Esophagus squamous epithelium (tissue), 5 donors: ENCODE measurements at places on chromosomes 5 and 9. TPM values are rescaled to one million over a fixed set of nuclear protein-coding genes. Genes with fewer than 3 reads are reported as not detected.

DNA sequence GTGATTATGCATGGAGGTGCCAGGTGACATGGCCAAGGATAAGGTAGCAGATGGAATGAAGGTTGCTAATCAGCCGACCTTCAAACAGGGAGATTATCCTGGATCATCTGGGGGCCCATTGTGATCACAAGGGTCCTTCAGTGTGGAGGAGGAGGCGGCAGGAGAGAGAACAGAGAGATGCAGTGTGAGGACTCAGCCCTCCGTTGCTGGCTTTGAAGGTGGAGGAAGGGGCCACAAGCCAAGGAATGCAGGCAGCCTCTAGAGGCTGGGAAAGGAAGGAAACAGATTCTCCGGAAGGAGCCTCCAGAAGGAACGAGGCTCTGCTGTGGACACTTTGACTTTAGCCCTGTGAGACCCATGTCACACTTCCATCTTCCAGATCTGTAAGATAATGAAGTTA is 27.4 kb upstream of the EEIG1 start:
- DNase-seq: no peak
- H3K36me3 ChIP-seq: no peaks in the 10 kb centered on the region
- H3K4me3 ChIP-seq: no peak overlapping the region
- H3K27me3 ChIP-seq: no peaks in the 10 kb centered on the region

The LCNL1 gene
- 0.19 TPM for total RNA-seq

GRCh38 chr5:74199005-74199404 is 441.5 kb downstream of the ENC1 start:
- H3K36me3 ChIP-seq: no peaks in the 10 kb centered on the region
- no peak for DNase-seq
- H3K27me3 ChIP-seq: no peaks in the 10 kb centered on the region
- H3K4me1 ChIP-seq: no peaks in the 10 kb centered on the region

GRCh38 chr5:150541895-150542294 is 34.0 kb downstream of the NDST1 start:
- DNase-seq: no peak
- peaks cover 26% of the 10 kb centered on the region for H3K36me3 ChIP-seq
- H3K27me3 ChIP-seq: no peaks in the 10 kb centered on the region
- H3K4me1 ChIP-seq: peaks cover 24% of the 10 kb centered on the region

The CTSL gene
- 44.1 TPM for total RNA-seq

GRCh38 chr5:133063965-133064364 is 12.2 kb downstream of the HSPA4 start:
- no peaks in the 10 kb centered on the region for H3K27me3 ChIP-seq
- H3K36me3 ChIP-seq: no peaks in the 10 kb centered on the region
- peaks cover 9% of the 10 kb centered on the region for H3K4me1 ChIP-seq
- H3K4me3 ChIP-seq: no peak overlapping the region
- H3K27ac ChIP-seq: peak overlapping the region; percentile 82
- no peak for DNase-seq

DNA sequence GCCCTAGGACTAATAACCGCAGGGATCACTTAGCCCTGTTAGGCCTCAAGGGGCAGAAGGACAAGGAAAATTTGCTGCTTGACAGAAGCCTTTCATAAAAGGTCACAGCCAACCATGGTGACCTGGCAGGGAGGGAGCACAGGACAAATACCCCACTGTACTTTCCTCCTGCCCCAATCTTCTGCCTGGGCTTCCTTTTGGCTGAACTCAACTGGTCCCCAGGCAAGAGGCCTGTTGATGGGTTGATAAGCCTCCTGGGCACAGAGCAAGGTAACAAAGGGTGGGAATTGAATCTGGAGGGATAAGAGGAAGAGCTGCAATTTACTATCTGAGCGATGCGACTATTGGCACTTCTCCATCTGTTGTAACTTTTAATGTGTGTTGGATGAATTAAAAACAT is 392.9 kb downstream of the RASEF start:
- DNase-seq: no peak
- no peak overlapping the region for H3K27ac ChIP-seq
- no peaks in the 10 kb centered on the region for H3K4me1 ChIP-seq
- H3K4me3 ChIP-seq: no peak overlapping the region

- no peak for DNase-seq
- peak overlapping the region; percentile 68 for H3K27ac ChIP-seq
- H3K36me3 ChIP-seq: no peaks in the 10 kb centered on the region
- H3K27me3 ChIP-seq: no peaks in the 10 kb centered on the region
These were observed 6.7 kb downstream of the DAB2IP start for GRCh38 chr9:121658166-121658565.

The SLC34A1 gene
- 0.47 TPM for total RNA-seq

DNA sequence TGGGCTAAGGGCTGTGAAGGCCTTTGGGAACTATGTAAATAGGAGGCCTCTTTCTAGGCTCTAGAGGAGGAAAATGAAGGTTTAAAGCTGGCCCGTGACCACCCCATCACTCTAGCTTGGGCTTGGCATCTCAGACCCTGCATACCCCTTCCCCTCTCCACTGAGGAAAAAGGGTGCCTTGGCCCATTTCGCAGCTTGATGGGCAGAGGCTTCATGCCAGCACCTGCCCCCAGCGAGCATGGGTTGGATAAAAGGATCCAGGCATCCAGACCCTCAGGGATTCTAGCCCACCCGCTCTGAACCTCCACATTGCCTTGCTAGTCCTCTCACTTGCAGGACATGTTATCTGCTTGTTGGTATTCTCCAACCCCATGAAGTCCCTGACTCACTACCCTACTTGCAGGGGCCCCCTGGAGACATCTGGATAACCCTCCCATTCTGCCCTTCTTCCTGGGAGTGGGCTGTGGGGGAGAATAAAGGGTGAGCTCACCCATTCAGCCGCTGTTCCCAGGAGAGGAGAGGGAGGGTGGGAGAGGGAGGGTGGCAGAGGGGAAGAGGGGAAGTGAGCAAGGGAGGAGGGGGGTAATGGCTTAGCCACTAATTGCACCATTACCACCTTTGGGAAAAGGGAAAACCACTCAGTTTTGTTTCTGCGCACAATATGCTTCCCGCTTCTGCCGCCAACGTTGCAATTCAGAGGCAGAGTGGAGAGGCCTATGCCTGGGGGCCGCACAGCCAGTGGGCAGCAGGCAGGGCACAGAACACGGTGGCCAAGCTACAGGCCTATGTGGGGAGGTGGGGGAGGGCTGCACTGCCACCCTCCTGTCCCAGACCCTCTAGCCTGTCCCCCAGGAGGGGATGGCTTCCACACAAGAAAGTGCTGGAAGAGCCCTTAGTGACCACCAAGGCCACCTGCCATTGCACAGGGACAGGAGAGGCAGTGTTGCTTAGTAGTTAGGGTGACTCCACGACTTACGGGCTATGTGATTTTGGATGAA is 2.1 kb upstream of the CAMK2A start:
- H3K36me3 ChIP-seq: no peaks in the 10 kb centered on the region
- DNase-seq: no peak
- no peak overlapping the region for H3K4me3 ChIP-seq
- H3K27ac ChIP-seq: no peak overlapping the region
- peaks cover 15% of the 10 kb centered on the region for H3K4me1 ChIP-seq

DNA sequence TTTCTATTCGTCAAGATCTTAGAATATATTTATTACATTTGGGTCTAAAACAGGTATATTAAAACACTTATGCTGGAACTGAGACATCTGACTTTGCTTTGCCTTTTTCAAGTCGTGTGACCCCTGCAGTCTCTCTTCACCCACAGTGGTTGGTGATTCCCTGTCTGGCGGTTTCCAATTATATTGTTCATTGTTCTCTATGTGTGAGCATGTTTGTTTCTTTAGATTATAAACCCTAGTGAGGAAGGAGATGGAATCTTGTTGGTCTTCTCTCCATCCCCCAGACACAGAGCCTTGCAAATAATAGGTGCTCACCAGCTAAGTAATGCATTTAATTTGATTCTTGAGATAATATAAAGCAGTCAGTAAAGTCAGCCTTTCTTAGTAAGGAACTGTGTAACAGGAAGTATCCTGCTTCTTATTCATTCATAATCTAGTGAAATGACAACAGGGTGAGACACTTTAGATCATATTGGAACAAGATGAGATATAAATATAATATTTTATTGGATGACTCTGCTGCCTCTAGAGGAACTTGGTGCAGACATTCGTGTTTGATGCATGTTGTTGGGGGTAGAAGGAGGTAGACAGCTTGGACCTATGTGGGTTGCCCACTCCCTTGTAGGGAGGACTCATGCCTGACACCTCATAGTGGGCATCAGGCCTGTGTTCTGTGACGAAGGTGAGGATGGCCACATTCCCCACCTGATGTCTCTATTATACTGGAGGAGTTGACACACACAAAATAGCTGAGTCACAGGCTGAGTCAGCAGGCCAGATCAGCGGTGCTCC is 88.1 kb downstream of the FGF1 start:
- H3K27ac ChIP-seq: no peak overlapping the region
- H3K27me3 ChIP-seq: no peaks in the 10 kb centered on the region
- no peak for DNase-seq
- H3K4me1 ChIP-seq: no peaks in the 10 kb centered on the region

GRCh38 chr5:103526164-103526915 is 36.2 kb downstream of the NUDT12 start:
- no peaks in the 10 kb centered on the region for H3K36me3 ChIP-seq
- H3K4me3 ChIP-seq: no peak overlapping the region
- H3K27me3 ChIP-seq: no peaks in the 10 kb centered on the region
- no peak for DNase-seq
- no peak overlapping the region for H3K27ac ChIP-seq
- no peaks in the 10 kb centered on the region for H3K4me1 ChIP-seq

The UBTD2 gene
- 14.7 TPM for total RNA-seq

GRCh38 chr5:96067251-96067650 is 105.6 kb upstream of the ELL2 start:
- no peak overlapping the region for H3K4me3 ChIP-seq
- no peaks in the 10 kb centered on the region for H3K36me3 ChIP-seq
- no peak overlapping the region for H3K27ac ChIP-seq
- H3K27me3 ChIP-seq: no peaks in the 10 kb centered on the region

DNA sequence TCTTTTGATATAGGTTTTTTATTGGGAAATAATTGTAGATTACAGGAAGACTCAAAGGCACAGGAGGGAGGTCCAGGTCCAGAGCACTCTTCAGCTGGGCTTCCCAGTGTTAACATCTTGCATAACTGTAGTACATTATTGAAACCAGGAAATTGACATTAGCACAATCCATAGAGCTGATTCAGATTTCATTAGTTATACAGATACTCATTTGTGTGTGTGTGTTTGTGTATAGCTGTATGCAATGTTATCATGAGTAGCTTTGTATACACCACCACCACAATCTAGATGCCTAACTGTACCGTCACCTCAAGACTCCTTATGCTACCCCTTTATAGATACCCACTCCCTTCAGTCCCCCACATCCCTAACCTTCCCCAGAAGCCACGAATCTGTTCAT is 47.9 kb downstream of the SLC36A1 start:
- H3K4me3 ChIP-seq: no peak overlapping the region
- H3K4me1 ChIP-seq: no peaks in the 10 kb centered on the region
- peaks cover 7% of the 10 kb centered on the region for H3K36me3 ChIP-seq
- no peaks in the 10 kb centered on the region for H3K27me3 ChIP-seq
- DNase-seq: no peak

GRCh38 chr9:133621725-133622267 is 12.6 kb upstream of the FAM163B start:
- DNase-seq: no peak
- no peak overlapping the region for H3K4me3 ChIP-seq
- H3K36me3 ChIP-seq: no peaks in the 10 kb centered on the region
- H3K27me3 ChIP-seq: no peaks in the 10 kb centered on the region
- H3K27ac ChIP-seq: no peak overlapping the region
- no peaks in the 10 kb centered on the region for H3K4me1 ChIP-seq

DNA sequence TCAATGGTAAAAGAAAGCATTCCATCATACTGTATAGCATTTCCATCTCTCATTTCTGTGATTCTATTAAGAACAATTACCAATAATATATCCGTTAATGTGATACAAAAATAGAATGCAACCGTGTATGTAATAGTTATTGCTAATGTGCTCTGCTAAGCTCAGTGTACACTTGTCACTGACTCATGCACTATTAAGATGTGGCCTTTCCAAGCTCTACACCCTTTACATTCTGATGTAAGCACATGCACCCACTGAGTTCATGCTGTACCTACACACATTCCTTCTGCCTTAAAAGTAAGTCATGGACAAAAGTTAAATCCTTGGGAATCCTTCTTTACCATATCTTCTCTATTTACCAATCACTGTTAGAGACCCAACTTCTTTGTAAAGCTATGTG is 319.1 kb downstream of the ZSWIM6 start:
- no peak for DNase-seq
- H3K27me3 ChIP-seq: peaks cover 11% of the 10 kb centered on the region
- H3K36me3 ChIP-seq: no peaks in the 10 kb centered on the region
- H3K4me3 ChIP-seq: no peak overlapping the region
- no peak overlapping the region for H3K27ac ChIP-seq

The NR5A1 gene
- not detected for total RNA-seq
